ENCODE measurements at places on chromosomes 2 and 18. TPM values are rescaled to one million over a fixed set of nuclear protein-coding genes. Genes with fewer than 3 reads are reported as not detected.

The GEN1 gene
- 43.7 TPM for total RNA-seq

The SERPINB3 gene
- total RNA-seq, result not detected

The COL5A2 gene
- total RNA-seq, result 0.37 TPM

The UGT1A4 gene
- total RNA-seq, result not detected

The MYL12B gene
- 351 TPM for total RNA-seq

All from activated CD4-positive, alpha-beta T cell treated with anti-CD3 and anti-CD28 coated beads, Interleukin-2, amount 10 ng/mL, durations not matched to agents 7 days and 5 days (primary cell).